Femur (tissue), 1 donor: ENCODE measurements at places on chromosomes 13 and 19.
A peak's percentile ranks its signal among the peaks of the same experiment; 100 is the strongest.

DNA sequence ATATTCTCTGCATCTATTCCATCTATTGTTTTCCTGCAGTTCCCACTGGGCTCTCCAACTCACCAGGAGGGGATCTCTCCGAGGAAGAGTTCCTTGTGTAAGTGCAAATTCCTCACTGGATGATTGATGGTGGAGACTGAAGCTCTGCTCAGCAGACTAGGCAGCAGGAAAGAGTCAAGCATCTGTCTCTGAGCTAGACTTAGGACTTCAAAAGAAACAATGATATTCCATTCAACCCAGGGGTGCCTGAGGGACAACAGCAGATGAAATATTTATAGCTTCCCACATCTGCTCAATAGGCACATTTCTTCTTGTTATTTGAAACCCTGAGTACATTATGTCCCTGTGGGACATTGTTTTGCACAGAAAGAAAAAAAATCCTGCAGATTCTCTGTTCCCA is at the start of the genes OR7A5 and OR7C1:
Gene OR7A5 (minus strand): TSS at position 175 of the 400 bp plus-strand sequence. CDS start 6,944 bp downstream, outside the sequence.
Gene OR7C1 (minus strand): TSS at position 175 of the 400 bp plus-strand sequence. CDS start 35,049 bp downstream, outside the sequence.
- DNase-seq, result no peak

- DNase-seq, result peak; percentile 13
Measured at GRCh38 chr13:114081761-114082681, 50.4 kb downstream of the RASA3 start.

DNA sequence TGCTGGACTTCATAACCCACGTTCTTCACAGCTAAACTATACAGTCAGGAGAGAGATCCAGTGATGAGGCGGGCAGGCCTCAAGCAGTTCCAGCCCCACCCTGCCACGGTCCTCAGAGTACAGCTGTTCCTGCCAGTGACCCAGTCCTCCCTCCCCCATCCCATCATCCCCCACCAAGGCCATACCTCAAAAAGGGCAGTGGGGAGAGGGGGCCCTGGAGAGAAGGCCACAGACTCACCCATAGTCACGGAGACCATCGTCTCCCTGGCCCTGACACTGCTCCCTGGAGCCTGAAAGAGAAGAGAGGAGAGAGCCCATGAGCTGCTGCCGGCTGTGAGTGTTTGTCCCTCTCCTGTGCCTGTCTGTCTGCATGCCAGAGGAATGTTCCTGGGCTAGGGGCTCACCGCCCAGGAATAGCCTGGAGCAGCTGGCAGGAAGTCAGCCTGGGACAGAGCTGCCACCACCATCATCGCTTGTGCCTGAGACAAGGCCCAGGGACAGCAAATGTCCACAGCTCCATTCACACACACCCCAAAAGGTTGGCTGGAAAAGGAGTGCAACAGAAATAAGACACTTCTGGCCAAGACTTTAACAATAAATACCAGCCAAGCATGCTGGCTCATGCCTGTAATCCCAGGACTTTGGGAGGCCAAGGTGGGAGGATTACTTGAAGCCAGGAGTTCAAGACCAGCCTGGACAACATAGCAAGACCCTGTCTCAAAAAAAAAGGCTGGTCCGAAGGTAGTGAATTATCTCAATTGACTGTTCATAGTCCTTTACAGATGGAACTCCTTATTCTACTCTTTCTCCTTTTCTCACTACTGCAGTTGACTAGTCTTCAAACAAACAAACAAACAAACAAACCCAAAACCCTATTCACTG is 6.4 kb downstream of the C19orf47 start:
- peak; percentile 79 for DNase-seq

DNA sequence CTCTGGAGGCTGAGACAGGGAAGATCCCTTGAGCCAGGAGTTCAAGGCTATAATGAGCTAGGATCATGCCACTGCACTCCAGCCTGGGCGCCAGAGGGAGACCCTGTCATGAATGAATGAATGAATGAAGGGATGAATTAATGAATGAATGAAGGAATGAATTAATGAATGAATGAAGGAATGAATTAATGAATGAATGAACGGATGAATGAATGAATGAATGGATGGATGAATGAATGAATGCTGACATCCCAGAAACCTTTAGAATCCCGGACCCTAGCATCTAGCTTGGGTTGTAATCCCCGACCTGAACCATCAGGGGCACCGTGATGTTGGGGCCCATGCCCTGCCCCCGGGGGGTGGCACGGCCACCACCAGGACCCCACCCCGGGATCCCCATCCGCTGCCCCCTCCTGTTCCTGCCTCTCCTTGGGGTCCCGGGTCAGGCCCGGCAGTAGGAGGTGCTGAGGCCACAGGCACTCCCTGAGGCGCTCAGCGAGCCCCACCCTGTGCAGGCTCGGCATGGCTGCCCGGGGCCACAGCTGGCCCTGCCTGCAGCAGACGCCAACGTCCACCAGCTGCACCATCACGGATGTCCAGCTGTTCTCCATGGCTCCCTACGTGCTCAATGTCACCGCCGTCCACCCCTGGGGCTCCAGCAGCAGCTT is 3.4 kb downstream of the EBI3 start:
- peak; percentile 30 for DNase-seq

DNA sequence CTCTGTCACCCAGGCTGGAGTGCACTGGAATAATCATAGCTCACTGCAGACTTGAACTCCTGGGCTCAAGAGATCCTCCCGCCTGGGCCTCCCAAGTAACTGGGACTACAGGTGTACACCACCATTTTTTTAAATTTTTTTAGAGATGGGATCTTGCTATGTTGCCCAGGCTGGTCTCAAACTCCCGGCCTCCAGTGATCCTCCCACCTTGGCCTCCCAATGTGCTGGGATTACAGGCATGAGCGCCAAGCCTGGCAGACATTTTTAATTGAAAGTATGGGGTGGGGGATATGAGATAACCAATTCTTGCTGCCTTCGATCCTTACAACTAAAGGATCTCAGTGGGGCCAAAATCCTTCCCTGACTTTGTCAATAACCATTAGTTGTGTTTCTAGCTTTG is 91.8 kb downstream of the ZNF557 start:
- DNase-seq, result no peak

DNA sequence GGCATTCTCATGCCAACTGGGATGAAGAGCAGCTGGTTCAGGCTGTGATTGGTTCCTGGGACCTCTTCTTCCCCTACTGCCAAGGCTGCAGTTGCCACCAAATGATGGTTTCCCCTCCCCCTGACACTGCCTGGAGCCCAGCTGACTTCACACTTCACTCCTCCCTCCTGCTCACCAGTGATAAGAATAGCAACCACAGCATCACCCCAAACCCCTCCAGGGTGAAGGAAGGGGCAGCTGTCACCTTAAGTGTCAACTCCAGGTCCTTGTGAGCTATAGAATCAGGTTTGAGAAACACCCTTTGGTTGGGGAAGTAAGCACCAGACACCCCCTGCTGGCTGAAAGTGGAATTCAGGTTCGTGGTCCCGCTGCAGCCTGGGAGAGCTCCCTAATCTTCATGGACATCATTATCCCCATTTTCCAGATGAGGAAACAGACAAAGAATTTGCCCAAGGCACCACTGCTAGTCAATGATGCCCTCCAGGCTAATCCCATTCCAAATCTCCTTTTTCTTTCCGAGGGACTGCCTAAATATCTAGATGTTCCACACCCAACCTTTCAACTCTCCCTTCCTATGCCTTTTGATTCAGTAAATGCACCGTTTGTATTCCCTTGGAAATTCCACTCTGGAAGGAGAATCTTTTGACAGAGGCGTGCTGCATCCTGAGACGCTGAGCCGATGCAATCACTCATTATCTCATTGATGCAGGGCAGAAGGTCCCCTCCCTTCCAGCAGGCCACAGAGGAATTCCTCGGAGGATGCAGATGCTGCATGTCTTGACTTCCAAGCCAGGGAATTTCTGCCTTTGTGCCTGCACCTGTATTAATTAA is 50.6 kb upstream of the UQCRFS1 start:
- DNase-seq, result peak; percentile 56

GRCh38 chr13:93309886-93310523 is 83.4 kb downstream of the GPC6 start:
- no peak for DNase-seq

- DNase-seq, result no peak
Measured at GRCh38 chr13:31610270-31610998, 128.9 kb upstream of the RXFP2 start.
